ENCODE measurements at places on chromosomes 1 and 21.

GRCh38 chr1:153430166-153430553 lies 13.8 kb downstream of the S100A7A start:
- DNase-seq: no peak

DNA sequence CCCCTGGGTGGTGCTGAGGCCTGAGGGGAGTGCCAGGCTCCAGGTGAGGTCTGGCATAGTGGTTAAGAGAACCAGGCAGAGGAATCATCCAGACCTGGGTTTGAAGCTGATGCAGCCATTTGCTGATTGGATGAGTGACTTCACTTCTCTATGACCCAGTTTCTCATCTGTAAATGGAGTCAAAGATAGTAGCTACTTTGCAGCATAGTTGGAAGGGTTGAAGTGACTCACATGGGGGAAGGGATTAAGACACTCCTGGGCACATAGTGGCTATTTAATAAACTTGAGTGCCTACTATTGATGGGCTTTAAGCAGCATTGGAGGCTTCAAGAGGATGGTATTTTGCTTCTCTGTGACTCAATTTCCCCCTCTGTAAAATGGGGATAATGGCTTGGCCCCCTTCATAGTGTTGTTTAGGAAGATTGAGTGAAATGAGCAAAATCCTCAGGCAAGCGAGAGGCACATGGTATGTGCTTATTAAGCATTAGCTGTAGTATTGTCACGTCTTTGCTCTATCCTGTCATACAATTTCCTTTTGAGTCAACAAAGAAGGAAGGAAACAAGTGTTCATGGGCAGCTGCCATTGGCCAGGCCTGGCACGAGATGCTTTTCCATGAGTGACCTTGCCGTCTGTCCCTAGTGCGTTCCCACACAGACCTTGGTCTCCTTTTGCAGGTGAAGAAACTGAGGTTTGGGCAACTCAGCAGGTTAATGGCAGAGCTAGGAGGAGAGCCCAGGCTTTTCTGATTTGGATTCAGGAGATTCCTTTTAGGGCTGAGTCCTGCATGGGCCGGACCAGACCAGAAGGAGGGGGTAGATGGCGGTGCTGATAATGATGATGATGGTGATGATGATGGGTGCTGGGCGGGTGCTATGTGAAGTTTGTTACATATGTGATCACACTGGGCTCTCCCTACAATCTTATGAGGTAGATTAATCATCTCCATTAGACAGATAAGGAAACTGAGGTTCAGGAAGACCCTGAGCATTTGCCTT lies 131.1 kb upstream of the WNT4 start:
- DNase-seq: no peak

DNA sequence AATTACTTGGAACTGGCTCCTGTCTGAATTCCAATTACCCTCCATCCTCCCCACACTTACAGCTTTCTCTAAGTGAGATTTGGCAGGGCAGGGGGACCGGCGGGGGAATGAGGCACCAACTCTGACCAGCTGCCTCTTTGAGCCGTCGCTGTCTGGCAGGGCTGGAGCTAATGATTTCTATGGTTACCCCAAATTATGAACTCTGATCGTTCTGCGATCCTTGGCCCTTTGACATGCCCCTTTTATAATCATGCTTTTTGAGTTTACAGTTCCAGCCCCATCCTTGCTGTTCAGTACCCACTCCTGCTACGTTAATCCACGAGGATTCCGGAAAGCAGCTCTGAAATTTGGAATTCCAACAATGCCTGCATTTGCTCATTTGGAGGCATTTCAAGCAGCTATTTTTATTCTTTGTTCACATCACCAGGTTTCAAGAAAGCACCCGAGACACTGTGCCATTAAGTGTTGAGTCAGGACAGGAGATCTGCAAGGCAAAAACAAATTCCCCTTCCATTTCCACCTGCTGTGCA lies 54.6 kb upstream of the LBR start:
- no peak for DNase-seq

- no peak for DNase-seq
Measured at GRCh38 chr1:25774206-25774803, 25.7 kb upstream of the SELENON start.

DNA sequence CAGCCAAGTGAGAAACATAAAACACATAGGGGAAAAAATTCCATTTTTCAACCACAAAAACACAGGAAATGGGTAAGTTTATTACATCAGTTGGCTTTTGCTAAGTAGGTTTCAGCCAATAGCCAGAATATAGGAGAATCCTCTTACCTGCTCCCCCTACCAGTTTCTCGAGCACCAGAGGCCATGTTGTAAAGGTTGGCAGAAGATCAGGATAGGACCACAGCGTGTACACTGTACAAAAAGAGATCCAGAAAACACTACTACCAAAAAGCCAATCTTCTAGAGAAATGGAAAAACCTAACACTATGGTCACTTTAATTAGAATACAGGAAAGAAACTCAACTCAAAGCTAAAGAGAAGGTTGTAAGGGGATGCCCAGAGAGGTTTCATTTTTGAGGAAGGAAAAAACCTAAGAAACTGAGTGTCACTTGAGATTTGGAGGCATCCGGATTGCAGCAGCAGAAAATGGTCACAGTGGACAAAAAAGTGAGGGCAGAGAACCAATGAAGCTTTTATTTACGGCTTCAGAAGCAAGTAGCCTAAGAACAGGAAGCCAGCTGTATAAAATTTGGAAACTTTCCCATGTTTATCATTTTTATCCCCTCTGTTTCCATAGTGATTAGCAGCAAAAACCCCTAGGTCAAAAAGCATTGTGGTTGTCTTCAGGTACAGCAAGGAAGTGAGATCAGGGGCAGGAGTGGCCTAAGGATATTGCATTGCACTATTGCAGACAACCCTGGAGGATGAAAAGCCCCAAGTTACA lies 2.9 kb downstream of the EIF2D start:
- DNase-seq: no peak
